Stimulated activated CD8-positive, alpha-beta memory T cell treated with anti-CD3 and anti-CD28 coated beads, Interleukin-7, amount 100 ng/mL, for 1 hour (primary cell): ENCODE measurements at places on chromosomes 2 and 18.

DNA sequence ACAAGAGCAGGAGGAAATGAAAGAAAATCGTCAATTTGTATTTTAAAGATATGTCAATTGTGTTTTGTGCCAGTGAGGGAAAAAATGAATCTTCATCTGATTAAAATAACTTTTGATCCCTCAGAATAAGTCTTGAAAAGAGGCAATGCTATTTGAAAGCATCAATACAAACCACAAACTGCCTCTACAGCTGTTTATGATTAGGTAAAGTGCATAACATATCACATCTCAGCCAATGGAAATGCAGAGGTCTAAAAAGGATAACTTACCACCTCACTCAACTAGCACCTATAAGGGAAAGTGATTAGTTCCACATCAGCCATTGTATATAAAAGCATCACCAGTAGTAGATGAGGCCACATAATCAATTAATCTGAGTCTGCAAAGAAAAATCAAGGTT lies 492.2 kb upstream of the CDH2 start:
- no peak for DNase-seq

DNA sequence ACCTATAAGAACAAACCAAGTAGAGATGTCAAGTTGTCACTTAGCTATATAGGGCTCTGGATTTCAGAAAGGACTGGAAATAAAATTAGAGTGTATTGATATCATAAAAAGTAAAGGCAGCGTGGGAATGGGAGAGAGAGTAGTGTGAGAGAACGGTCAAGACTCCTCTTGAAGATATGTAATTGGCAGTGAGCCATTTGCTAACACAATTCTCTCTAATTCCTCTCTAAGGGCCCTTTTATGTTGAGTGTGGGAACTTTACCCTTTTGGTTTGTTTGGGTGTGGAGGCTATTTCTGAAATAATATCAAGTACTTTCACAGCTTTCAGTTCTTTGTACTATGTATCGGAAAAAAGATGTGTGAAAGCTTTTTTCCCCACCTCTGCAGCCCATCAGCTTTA lies 196.8 kb downstream of the LRRTM4 start:
- no peak for DNase-seq

GRCh38 chr18:75654386-75654785 lies 226.9 kb upstream of the SMIM21 start:
- no peak for DNase-seq

- DNase-seq = no peak
Measured at GRCh38 chr2:77519888-77520506, 2.2 kb downstream of the LRRTM4 start.

- DNase-seq = no peak
Measured at GRCh38 chr2:212913640-212914306, 237.6 kb downstream of the IKZF2 start.

DNA sequence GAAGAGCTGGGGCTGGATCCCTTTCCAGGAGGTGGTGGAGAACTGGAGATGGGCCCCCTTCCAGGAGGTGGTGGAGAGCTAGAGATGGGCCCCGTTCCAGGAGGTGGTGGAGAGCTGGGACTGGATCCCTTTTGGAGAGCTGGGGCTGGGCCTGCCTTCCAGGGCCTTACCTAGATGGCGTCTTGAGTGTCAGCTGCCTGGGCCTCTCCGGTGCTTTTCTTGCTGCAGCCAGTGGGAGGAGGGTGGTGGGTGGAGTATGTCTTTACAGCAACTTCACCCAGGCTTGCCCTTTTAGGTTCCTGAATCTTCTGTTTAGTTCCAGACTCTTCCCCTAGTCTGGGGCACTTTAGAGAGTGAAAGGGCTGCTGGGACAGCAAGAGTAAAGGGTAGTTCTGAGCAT lies 19.1 kb upstream of the TXNDC2 start:
- DNase-seq = no peak
